ENCODE measurements at places on chromosomes 1 and 21.

DNA sequence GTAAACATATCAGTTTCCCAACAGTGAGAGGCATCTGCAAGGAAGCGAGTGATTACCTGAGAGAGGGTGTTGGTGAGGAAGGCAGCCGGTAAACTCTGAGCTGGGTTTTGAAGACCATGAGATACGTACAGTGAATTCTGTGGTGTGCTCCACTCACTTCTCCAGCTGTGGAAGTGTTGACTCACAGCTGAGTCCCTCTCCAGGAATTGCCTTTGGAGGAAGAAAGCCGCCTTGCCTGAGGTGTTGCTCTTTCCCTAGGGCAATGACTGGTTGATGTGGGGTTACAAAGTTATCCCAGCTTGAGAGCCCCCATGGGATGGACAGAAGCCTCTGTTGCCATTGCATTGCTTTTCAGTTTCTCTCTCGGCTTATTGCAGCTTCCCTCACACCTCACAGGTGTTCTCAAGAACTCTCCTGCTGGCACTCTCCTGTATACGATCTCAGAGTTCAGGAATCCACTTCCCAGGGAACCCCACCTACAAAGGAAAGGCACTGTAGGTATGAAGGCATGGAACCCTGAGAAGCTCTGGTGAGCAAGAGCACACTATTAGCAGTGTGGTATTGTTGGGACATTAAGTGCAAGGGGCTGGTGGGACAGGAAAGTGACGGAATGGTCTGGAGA is 10.8 kb downstream of the NHLH1 start:
- DNase-seq: no peak

- DNase-seq: peak; percentile 32
Observed at GRCh38 chr21:20996421-20997310, 1.5 kb upstream of the NCAM2 start.

DNA sequence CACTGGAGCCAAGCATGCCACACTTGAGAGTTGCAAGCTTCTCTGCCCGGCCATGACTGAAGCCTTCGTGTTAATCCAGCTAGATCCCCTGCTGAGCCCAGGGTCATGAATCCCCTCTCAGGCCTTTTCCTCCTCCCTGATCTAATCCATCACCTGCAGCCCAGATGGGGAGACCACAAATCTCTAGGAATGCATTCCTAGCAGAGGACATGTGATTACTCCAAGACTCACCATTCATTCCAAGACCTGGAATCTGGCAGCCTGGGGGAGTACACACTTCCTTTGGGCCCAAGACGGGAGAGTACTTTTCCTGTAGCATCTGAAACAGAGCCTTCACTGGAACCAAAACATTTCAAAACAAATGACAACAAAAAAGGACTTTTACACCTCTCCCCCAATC is 269.3 kb upstream of the NFIA start:
- DNase-seq: no peak

GRCh38 chr1:168867941-168868634 is 139.1 kb upstream of the DPT start:
- DNase-seq: no peak

GRCh38 chr1:185073725-185074124 is 28.4 kb downstream of the RNF2 start:
- DNase-seq: no peak

DNA sequence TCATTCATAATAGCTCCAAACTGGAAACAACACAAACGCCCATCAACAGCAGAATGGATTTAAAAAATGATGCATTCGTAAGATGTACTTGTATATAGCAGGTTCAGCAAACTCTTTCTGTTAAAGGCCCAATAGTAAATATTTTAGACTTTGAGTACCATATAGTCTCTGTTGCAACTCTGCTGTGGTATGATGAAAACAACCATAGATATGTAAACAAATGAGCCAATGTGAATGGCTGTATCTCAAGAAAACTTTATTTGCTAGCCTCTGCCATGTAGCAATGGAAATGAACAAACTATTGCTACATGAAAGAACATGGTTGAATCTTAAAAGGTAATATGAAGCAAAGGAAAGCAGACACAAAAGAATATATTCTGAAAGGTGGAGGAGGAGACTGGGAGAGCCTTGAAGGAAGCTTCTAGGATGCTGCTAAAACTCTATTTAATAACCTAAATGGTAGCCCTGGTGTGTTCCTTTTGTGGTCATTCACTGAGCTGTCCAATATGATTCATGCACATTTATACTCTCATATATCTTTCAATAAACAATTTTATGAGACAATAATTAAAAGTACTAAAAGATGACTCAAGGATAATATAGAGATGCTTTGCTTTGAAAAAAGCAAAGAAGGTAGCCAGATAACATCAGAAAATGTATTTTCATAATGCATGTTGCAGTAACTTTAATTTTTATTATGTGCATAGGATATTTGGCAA is 29.1 kb upstream of the FMO3 start:
- DNase-seq: no peak

GRCh38 chr1:228228601-228229074 is 20.8 kb downstream of the OBSCN start:
- no peak for DNase-seq

DNA sequence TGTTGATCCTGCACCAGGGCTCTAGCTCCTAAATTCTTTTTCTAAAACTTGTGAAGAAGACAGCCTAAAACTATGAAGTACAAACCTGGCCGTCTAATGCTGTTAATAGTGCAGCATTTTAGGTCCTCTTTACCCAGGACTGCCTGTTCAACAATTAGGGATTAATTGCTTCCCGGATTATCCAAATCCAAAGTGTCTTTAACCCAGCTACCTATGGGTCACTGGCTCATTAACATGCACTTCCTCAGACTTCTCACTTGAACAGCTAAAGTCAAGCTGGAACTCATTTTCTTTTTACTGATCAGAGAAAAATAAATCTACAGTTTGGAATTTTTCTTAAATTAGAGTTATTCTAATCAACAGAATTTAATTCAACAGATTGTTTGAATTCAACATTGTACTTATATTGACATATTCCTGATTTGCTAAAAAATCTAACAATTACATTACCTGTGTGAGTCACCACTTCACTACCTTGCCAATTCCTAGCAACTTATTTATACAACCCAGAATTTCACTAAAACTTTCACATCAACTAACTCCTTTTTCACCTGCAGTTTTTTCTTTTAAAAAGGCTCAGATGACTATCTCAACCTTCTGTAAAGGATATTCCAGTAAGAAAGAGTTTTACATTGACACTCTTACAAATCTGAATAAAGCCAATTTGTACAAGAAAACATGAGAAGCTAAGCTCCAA is 3.3 kb downstream of the HNRNPU start:
- no peak for DNase-seq

DNA sequence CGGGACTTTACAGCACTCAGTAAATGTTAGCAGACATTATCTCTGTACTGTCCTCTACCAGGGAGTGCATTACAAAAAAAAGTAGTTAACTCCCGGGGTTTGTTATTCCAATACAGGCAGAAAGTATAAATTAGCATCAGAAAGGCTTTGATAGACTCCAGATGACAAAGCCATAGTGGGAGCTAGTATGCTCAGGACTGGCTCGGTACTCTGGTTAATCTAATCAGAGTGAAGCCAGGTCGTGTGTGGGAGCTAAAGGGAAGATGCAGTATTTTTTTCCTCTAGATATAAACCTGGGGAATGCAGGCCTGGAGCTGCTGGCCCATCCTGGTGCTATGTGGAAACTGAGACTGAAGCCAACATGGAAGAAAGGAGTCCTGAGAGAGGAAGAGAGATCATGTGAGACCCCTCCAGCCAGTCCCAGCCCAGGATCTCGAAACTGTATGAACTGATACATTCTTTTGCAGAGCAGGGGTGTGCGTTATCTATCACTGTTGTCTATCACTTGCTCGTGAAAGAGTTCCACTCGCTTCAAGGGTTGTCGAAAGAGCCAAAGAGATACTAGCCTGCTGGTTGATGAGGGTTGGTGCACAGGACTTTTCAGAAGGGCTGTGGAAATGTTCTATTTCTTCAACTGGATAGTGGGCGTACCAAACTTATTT is 125.8 kb downstream of the PLPP3 start:
- DNase-seq: no peak

DNA sequence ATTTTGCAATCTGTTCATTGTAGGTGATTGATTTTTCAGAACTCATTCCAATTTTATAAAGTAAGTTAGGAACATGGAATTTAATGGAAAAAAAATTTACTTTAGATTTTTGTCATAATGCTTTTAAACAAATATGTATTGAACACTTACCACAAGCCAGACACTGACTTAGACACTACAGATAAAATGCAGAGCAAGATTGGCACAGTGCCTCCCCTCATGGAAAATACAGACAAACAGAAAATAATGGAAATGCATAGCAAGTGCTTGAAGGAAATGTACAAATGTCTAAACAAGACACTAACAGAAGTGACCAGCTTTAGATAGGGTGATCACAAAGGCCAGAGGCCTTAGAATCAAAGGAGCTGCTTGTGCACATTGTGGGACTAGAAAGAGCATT is 260.5 kb upstream of the ADGRL2 start:
- no peak for DNase-seq

DNA sequence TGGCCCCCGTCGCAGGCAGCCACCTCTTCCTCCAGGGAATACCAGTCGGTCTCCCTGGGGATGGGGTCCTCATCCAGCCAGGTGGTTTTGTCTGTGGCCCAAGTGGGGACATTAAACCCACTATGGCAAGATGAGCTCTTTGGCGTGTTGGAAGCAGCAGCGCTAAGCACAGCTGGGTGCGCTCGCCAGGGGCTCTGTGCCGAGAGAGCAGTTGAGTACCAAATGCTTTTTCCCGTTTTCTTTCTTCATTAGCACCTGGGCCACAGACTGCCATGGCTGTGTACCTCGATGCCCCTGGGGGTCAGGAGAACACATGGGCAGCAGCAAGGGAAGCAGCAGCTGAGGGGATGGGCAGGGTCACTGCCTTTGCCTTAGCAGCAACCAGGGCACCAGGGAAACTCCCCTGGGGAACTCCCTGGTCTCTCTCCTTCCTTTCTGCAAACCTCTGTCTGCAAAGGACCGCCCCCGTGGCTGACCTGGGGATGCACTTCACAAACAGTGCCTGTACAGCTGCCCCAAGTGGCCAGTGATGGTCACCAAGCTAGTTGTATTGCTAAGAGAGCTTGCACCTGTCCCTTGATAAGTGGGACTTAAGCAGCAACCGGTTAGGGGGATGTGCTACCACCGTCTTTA is 31.1 kb downstream of the EDARADD start:
- DNase-seq: no peak

- no peak for DNase-seq
Observed at GRCh38 chr1:225875044-225875815, 7.0 kb downstream of the TMEM63A start.

GRCh38 chr21:36087362-36088138 is 17.7 kb downstream of the CBR1 start:
- peak; percentile 70 for DNase-seq

Data from hypothalamus (tissue), 51 donors.